ENCODE measurements at places on chromosomes 5 and 9.

- DNase-seq: no peak
- H3K4me1 ChIP-seq: no peaks in the 10 kb centered on the region
- no peaks in the 10 kb centered on the region for H3K27me3 ChIP-seq
- H3K27ac ChIP-seq: no peak overlapping the region
These were observed 10.5 kb upstream of the NDST1 start for GRCh38 chr5:150497274-150497988.

GRCh38 chr5:133974142-133974541, 5.7 kb upstream of the C5orf15 start:
- H3K27me3 ChIP-seq: no peaks in the 10 kb centered on the region
- peaks cover 4% of the 10 kb centered on the region for H3K4me1 ChIP-seq
- H3K4me3 ChIP-seq: no peak overlapping the region
- DNase-seq: no peak
- H3K36me3 ChIP-seq: peaks cover 35% of the 10 kb centered on the region

GRCh38 chr5:84382363-84383295, 2.1 kb downstream of the EDIL3 start:
- no peaks in the 10 kb centered on the region for H3K36me3 ChIP-seq
- H3K27ac ChIP-seq: no peak overlapping the region
- DNase-seq: no peak
- H3K27me3 ChIP-seq: peaks cover 7% of the 10 kb centered on the region

DNA sequence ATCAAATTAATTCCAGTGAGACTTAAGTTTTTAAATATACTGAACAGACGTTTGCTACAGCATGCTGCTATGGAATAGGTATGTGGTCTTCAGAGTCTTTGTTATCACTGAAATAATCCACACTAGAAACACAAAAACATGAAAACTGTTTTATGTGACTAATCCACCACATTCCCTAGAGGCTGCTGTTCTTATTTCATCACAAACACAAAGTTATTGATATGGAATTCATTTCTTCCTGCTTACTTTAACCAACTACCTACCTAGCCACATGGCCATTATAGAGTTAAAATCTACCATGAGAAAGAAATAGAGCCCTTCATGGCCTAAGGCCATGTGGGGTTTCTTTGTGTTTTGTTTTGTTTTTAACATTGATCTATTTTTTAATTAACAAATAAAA, 232.3 kb upstream of the PTGER4 start:
- H3K4me3 ChIP-seq: no peak overlapping the region
- no peak overlapping the region for H3K27ac ChIP-seq
- no peaks in the 10 kb centered on the region for H3K27me3 ChIP-seq
- DNase-seq: no peak
- H3K4me1 ChIP-seq: no peaks in the 10 kb centered on the region

DNA sequence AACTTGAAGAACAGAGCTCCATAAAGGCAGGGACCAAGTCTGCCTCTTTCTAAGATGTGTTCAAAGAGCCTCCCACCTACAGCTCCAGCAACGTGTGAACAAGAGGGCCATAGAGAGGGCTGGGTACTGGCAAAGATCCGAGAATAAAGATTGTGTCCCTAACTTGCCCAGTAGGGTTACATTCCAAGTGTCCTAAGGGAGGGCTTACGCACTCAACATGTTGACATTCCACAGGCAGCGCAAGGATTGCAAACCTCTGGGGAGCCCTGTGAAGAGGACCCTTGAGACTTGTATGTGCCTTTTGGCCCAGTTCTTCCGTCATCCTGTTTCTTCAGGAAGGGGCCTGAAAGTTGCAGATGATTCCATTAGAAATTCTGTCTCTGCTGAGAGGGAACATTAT, 48.2 kb upstream of the ENTREP1 start:
- DNase-seq: no peak
- H3K27ac ChIP-seq: no peak overlapping the region
- peaks cover 2% of the 10 kb centered on the region for H3K27me3 ChIP-seq

DNA sequence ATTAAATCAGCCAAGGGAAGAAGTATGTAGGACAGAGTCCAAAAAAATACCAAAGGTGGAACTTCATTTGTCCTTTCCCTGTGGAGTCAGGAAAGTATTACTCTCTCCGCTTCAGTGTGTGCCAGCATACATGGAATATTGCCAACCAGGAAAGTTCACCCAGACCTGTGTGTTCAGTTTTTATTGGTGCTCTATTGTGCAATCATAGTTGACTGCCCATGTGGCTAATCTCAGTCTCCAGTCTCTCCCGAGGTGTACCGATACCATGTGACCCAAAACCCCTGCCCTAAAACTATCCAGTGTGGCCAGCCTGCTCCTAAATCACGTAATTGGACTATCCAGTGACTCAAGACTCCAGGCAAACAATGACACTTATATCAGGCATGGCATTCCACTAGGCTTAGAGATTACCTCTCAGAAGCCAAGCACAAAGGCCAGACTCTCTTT, 38.8 kb downstream of the NFX1 start:
- no peak overlapping the region for H3K4me3 ChIP-seq
- no peaks in the 10 kb centered on the region for H3K4me1 ChIP-seq
- H3K36me3 ChIP-seq: peaks cover 71% of the 10 kb centered on the region
- no peak overlapping the region for H3K27ac ChIP-seq
- no peak for DNase-seq

DNA sequence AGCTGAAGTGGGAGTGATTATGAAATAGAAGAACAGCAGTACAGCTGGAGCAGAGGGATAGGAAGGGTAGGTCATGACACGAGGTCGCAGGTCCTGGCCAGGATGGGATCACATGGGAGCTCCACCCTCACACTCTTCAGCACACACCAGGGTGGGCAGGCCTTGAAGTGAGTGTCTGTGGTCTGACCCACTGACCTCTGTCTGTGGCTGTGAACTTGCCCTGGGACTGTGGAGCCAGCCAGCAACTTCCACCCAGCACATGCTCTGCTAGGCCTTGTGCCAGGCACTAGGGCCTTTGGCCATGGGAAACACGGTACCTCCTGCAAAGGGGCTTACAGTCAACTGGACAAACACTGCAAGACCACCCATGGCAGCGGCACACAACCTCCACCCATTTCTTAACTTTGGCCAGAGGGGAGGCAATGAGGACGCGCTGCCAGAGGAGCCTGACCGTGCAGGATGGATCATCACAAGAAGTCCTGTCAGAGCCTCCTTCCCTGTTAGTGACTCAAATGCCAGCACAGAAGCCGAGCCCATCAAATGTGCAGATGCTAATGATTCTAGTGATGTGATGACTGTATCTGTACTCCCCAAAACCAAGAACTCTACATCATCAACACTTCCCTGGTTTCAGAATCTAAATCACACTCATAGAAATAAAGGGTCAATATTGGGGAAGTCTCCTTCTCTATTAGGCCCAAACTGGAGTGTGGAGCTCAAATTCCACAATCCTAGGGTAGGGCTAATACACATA, 113.6 kb downstream of the DPYSL3 start:
- no peak for DNase-seq
- no peaks in the 10 kb centered on the region for H3K36me3 ChIP-seq
- no peaks in the 10 kb centered on the region for H3K27me3 ChIP-seq
- H3K4me3 ChIP-seq: no peak overlapping the region
- no peaks in the 10 kb centered on the region for H3K4me1 ChIP-seq

DNA sequence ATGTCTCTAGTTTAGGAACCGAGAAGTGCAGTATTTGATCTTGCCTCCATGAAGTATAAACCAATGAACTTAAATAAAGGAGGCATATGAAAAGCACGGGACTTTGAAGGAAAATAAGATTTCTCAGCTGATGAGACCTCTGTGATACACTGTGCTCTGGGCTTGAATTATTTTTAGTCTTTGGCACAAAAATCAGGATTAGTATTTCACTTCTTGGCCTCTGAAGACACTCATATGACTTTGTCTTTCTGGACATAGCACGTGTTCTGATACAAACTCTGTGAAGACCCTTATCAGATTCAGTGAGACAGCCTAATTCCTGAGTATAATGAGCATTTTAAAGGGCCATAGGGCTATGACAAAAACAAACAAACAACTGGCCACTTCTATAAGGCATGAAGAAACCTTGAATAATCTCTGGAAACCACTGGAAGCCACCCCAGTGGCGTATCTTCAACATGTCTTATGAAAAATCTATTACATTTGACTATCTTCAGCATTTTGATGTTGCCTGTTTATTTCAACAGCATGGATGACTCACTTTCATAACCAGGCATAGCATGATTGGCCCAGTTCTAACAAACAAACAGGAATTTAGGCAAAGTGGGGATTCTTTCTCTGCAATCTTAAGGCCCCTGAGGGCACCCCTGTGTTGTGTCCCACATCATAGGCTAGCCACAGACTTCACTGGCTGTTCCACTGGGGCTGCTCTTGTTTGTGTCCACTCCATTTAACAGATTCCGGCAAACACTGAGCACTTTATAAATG, 90.3 kb upstream of the ZNF462 start:
- no peaks in the 10 kb centered on the region for H3K36me3 ChIP-seq
- DNase-seq: no peak
- no peak overlapping the region for H3K27ac ChIP-seq
- no peaks in the 10 kb centered on the region for H3K27me3 ChIP-seq
- H3K4me3 ChIP-seq: no peak overlapping the region

DNA sequence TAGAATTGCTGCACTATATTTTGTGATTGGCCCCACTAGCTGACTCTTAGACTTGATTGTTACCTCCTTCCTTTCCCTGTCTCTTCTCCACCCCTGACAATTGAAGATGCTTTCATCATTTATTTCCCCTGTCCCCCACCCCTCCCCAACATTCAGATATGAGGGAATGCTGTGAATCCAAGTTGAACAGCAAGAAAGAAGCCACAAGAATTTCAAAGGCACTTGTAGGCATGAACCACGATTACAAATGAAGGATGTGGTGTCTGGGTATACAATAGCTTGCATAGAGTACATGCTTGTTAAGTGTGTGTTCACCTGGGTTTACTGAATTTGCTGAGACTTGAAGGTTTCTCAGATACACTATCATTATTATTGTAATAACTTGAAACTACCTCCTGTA, 78.3 kb upstream of the TRIO start:
- no peak overlapping the region for H3K4me3 ChIP-seq
- no peaks in the 10 kb centered on the region for H3K27me3 ChIP-seq
- H3K27ac ChIP-seq: no peak overlapping the region
- DNase-seq: no peak
- H3K36me3 ChIP-seq: no peaks in the 10 kb centered on the region

DNA sequence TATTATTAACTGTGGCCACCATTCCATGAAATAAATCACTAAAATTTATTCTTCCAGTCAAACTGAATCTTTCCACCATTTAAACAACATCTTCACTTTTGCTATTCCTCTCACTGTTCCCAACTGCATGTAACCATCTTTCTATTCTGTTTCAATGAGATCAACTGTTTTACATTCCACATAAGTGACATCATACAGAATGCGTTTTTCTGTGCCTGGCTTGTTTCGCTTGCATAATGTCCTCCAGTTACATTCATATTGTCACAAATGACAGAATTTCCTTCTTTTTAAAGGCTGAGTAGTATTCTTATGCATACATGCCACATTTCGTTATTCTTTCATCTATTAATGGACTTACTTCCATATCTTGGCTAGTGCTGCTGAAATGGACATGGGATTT, 738.2 kb downstream of the SEMA5A start:
- no peaks in the 10 kb centered on the region for H3K36me3 ChIP-seq
- no peaks in the 10 kb centered on the region for H3K27me3 ChIP-seq
- H3K4me1 ChIP-seq: no peaks in the 10 kb centered on the region
- no peak overlapping the region for H3K27ac ChIP-seq
- no peak overlapping the region for H3K4me3 ChIP-seq

DNA sequence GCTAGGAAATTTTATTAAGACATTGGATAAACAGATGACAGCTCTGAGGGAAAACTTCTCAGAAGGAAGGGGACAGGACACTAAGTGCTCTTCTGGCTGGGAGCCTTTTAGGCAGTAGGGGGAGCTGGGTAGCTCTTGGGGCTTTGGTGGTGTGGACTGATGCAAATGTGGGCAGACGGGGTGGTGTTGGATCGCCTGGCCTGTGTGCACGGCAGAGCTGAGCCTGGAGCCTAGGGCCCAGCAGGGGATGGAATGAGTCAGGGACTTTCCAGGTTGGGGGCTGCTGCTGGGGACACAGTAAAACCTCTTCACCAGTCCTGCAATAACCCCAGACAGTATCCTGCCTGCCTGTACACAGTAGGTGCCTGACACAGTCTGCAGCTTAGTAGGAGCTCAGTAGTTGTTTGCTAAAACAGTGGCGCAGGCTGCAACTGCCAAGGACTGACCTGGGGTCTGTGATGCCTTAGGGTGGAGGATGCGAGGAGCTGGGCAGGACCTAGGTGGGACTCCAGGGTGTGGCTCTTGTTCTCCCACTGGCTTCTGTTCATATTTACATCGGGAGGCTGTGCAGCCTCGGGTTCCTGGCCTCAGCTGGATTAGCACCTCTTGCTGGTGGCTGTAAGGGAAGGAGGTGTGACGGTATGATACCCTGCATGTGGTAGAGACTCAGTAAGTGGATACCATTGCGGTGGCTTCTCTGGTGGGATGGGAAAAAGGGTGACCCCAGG, 83.8 kb downstream of the DAB2IP start:
- H3K27me3 ChIP-seq: peaks cover 4% of the 10 kb centered on the region
- H3K4me3 ChIP-seq: no peak overlapping the region
- no peak overlapping the region for H3K27ac ChIP-seq
- peak; percentile 14 for DNase-seq

DNA sequence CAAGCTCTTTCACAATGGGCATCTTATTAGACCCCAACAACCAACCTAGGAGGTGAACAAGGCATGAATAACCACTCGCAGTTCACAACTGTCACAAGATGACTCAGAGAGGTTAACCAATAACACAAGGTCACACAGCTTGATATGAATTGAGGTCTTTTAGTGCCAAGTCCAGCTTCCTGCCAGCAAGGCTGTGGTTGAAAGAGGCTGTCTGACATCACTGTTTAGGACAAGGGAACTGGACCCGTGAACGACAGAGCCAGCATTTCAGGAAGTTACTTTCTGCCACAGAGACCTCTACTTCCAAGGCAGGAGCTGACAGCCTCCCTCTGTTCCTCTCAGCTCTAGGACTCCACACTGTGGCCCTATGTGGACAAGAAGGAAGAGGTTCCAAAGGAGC, 53.4 kb upstream of the ALDH1B1 start:
- H3K27ac ChIP-seq: no peak overlapping the region
- H3K27me3 ChIP-seq: no peaks in the 10 kb centered on the region

DNA sequence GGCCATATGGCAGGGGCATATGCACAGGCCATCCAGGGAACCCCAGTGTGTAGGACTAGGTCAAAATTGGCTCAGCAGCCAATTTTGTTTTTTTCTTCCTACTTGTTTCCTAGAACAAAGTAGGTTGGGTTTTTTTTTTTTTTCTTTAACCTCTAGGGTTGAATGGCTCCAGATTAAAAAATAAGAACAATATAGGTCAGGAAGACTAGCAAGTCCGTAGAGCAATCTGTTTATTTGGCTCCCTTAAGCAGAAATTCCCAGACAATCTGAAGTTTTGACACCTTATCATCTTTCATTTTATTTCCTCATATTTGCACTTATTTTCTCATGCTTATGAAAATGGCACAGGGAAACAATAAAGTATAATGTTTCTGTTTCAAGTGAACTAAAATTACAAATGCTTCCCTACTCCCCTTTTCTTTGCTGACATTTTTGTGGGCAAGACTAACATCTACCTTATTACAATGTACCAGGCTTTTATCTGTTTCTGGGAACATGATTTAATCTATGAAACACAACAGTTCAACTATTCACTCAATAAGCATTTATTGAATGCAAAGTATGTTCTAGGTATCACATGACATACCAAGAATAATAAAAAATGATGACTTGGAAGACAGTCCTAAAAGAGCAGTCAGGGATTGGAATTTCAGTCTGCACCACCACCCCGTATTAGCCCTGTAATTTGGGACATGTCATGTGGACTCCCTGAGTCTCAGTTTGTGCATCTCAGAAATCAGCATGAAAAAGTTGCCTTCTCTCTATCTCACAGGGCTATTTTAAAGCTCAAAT, 30.5 kb downstream of the TLR4 start:
- no peak overlapping the region for H3K27ac ChIP-seq
- no peak for DNase-seq
- no peaks in the 10 kb centered on the region for H3K36me3 ChIP-seq
- H3K4me3 ChIP-seq: no peak overlapping the region
